ENCODE measurements at places on chromosomes 5 and 9.
A peak's percentile ranks its signal among the peaks of the same experiment; 100 is the strongest.

DNA sequence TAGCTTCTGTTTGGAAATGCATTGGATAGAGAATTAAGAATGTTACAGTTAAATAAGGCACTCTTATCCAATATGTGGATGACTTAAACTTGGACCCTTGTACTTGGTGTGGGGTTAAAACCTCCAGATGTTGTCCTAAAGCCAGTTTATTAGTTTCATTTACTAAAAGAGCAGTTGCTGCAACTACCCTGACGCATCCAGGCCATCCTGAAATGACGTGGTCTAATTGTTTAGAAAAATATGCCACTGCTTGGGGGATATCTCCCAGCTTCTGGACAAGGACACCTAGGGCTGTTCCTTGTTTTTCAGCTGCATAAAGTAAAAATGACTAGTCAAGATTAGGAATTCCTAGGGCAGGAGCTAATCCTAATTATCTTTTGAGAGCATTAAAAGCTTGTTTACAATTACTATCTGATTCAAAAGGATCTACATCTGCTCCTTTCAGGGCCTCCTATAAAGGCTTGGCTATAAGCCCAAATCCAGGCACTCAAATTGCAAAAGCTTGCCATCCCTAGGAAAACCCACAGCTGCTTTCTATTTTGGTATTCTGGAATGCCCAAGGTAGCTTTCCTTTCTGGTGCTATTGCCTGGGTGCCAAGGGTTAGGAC lies 45.7 kb upstream of the SLCO4C1 start:
- DNase-seq: no peak

GRCh38 chr9:87013490-87013889 lies 66.2 kb upstream of the GAS1 start:
- no peak for DNase-seq

DNA sequence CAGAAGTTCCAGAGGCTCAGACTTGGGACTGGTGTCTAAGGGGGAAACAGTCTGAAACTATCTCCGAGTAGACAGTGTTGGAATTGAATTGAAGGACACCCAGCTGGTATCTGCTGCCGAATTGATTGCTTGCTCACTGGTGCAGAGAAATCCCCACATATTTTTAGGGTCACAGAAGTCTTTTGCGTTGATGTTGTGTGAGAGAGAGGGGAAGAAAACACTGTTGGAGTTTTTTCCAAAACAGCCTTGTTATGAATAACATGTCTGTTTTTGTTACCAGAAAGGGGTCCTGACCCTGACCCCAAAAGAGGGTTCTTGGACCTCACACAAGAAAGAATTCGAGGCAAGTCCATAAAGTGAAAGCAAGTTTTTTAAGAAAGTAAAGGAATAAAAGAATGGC lies 81.3 kb downstream of the ALDH7A1 start:
- no peak for DNase-seq

DNA sequence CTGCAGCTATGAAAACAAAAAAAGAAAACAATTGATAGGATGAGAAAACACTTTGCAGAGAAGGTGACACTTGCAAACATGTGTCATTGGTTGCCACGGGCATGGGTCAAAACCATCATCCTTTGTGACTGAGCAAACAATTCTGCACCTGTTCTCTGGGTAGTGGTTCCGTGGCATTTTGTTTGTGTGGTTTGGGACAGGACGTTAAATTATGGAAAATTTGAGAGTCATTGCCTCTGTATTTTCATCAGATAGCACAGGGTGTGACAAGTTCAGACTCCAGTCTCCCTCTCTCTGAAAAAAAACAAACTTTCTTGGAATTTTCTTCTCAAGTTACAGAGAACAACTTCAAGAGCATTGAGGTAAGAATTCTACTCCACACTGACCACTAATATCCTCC lies 113.4 kb upstream of the HMHB1 start:
- no peak for DNase-seq

- no peak for DNase-seq
Measured at GRCh38 chr9:27183701-27184100, 74.7 kb downstream of the TEK start.

GRCh38 chr9:36064448-36065037 lies 27.8 kb downstream of the RECK start:
- no peak for DNase-seq

DNA sequence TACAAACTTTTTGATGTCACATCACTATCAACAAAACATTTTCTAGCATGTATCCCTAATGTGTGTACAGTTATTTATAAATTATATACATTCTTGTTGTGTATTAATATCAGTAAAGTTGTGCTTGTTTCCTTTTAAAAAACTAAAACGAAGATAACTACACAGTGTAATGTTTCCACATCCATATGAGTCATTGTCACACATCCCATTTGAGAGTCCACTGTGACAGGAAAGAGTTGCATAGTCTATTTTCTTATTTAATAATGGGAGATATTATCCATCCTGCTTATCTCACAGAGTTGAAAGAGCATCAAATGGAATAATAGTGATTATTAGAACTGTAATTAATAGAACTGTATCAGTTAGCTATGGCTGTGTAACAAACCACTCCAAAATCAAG lies 434.0 kb upstream of the CLINT1 start:
- no peak for DNase-seq

DNA sequence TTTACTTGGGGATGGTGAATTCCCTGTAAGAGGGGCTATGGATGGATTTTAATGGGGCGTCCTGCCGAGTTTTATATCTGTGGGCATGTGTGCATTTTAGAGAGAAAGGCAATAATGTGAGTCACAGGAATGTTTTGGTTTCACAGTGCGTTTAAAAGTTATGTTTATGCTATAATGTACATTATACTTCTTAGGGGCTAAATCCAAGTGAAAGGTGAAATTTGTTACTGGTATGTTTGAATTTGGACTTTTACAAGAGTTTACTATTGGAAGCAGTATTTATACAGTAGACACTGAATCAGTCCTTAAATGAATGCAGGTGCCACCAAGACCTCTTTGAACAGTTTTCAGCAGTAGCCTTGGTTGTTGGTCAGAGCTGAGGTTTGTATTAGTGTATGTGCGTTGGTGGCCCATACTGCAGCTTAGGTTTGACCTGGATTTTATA lies 5.6 kb downstream of the JMY start:
- no peak for DNase-seq

DNA sequence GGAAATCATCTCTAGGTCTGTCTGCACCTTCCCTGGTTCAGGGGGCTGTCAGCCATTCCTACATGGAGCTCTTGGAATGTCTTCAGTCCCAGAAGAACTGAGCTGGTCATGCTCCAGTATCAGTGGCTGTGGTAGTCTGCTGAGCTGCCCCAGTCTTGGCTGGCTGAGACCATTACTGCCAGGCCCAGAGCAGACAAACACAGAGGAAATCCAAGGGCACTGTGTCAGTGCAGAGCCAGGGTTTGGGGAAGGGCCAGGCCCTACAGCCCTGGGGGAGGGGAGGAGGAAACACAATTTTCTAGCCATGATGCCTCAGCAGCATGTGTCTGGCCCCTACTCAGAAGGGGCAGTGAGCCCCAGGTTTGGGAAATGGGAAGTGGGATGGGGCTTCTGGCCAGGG lies 58.4 kb downstream of the ARHGEF37 start:
- DNase-seq: no peak

DNA sequence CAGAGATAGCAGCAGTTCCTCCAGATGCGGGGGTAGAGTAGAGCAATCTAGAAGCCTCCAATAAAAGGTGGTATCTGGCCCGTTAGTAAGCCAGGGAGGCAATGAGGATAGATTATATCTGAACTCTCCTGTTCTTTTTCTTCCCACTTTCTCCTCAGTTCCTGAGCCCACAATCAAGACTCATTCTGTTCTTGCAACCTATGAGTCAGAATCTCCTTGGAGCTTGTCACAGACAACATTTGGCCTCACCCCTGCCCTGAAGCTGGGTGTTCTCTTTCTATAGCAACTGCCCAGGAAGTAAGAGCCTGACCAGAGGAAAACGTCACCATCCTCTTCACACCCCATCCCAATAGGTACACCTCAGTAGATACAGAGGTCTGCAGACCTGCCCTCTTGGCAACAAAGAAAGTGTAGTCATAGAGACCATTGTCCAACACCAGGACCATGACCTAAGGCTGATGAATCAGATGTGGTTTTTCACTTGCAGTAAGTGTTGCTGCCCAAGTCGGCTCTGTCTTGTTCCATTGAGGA lies 76.3 kb upstream of the PCA3 start:
- DNase-seq: no peak

- DNase-seq: no peak
Measured at GRCh38 chr5:165495829-165496380, 1990.5 kb downstream of the MAT2B start.

- peak; percentile 0 for DNase-seq
Measured at GRCh38 chr5:120803282-120803681, 339.2 kb downstream of the PRR16 start.

GRCh38 chr9:17719053-17719452 lies 140.2 kb downstream of the SH3GL2 start:
- no peak for DNase-seq

GRCh38 chr9:21967702-21968101 lies 26.5 kb downstream of the CDKN2A start:
- DNase-seq: no peak

DNA sequence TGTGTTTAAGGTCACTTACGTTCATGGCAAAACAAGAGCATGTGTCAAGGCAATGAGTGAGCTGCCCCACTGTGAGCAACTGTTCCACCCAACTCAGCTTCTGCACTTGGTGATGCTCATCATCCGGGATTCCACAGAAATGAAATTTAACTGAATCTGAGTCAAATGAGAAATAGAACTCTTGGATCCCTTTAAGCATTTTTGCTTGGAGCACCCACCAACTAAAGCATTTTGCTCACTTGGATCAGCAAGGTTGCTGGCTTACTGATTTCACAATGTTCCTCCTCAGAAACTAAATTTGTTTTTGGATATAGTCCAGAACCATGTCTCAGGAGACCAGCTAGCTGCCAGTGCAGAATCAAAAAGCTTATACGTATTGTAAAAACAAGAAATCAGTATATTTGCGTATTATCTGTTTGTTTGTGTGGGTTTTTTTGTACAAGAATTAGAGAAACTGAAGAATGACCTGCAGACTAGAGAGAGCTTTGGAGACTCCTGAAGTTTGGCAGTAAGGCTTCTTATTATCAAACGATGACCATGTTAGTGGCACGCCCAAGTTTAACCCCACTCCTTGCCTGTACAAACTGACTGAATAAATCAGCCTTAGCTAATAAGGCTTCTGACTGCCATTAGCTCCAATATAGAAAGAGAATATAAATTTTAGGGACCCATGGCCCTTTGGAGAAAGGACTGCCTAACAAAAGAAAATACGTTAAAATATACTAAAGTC lies 153.8 kb upstream of the FST start:
- DNase-seq: no peak

DNA sequence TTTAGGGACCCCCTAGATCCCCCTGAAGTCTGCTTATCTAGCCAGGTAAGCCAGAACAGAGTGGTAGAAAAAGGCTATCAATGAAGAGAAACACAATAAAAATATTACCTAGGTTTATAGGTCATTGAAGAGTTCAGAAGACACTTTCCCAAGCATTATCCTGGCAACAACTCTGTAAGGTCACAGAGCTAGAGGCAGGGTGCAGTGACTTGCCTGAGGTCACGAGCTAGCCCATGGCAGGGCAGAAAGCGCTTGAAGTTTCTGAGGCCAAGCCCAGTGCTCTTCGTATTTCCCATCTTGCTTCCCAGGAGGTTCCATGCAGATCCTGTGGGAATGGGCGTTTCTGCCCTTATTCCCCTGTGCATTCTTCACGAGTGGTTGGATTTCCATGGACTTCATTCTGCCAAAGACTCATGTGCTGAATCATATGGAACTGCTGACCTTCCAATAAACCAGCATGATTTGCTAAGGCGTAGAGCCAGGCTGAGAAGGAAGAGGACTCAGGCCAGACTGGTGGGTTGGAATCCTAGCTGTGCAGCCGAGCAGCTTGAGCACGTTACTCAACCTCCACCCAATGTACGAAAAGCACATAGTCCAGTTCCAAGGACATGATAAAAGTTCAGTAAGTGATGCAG lies 22.1 kb downstream of the TRMO start:
- no peak for DNase-seq

DNA sequence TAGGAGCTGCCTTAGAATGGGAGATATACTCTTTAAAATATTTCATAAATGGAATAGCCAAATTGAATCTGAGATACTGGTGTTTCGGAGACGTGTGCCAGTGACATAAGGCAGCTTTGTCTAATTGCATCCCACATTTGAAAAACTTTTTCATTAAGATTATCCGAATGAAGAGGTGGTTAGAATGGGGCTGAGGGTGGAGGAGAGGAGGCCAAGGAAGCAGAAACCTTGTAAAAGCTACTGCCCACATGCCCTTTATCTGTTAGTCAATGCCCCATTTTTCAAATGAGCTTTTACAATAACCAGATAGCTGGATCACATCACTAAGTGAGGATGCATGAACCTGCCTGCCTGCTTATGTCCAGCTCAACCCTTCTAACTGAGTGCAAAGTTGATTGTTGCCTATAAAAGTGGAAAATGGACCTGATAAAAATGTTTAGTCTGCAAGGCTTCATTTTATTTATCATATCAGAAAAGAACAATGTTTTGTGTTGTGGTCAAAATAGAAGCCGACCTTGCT lies 34.8 kb downstream of the SNX24 start:
- no peak for DNase-seq

DNA sequence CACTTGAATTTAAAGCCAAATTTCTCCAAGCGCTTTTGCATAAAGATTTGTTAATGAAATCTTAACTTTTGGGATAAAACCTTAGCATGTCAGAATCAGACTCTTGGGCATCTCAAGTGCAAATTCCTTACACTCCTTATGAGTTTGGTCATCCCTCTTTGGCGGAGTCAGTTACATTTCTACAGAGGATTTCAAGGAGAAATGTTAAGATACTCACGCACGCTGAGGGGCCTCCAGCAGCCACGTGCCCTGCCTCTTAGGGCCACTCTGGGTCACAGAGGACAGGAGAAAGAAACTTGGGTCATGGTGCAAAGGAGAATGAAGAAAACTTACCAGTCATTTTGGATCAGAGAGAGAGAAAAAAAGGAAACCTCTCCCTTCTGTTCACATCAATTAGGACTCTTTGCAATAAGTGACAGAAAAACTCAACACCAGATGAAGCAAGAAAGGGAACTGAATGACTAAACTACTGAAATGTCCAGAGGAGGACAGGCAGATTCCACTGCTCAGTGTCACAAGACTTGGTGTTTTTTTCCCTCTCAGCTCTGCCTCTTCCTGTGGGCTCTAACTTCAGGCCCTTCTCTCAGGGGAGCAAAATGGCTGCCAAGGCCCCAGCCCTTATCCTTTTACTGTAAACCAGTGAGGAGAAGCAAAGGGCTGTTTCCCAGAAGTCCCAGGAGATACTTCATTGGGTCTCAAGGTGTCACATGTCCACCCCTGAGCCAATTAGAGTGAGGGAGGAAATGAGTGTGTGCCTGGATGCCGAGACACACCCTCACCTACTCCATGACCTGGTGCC lies 63.3 kb upstream of the NFIL3 start:
- DNase-seq: no peak
